ENCODE measurements at places on chromosomes 16 and 17.

DNA sequence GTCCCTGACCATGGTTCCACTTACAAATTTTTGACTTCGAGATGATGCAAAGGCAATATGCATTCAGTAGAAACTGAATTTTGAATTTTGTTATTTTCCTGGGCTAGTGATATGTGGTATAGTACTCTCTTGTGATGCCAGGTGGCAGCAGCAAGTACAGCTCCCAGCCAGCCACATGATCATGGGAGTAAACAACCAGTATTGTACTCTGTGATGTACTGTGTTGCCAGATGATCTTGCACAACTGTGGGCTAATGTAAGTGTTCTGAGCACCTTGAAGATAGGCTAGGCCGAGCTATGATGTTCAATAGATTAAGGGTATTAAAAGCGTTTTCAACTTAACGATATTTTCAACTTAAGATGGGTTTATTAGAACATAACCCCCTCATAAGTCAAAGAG is 250.8 kb downstream of the STX8 start:
- no peak for DNase-seq

- no peak for DNase-seq
These were observed 32.6 kb downstream of the KCNJ2 start for GRCh38 chr17:70201872-70202419.

DNA sequence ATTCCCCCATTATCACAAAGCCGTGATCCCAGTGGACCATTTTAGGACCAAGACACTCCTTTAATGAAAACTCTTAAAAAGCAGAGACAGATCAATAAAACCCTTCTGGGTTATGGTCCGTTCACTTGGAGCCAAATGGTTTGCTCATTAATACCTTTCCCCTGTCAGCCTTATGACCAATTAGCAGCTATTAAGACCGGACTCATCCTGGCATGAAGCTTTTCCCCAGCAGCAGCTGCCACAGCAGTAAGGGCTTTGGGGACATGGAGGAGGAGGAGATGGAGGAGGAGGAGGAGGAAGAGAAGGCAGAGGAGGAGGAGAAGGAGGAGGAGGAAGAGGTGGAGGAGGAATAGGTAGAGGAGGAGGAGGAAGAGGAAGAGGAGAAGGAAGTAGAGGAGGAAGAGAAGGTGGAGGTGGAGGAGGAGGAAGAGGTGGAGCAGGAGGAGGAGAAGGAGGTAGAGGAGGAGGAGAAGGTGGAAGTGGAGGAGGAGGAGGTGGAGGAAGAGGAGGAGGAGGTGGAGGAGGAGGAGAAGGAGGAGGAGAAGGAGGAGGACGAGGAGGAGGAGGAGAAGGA is 50.1 kb upstream of the IRX3 start:
- DNase-seq = no peak

GRCh38 chr16:68252383-68252782 is 7.2 kb downstream of the PLA2G15 start:
- no peak for DNase-seq

- DNase-seq = no peak
These were observed 1.1 kb downstream of the PABPN1L start for GRCh38 chr16:88865310-88865709.

- DNase-seq = no peak
These were observed 3.3 kb downstream of the ZCCHC14 start for GRCh38 chr16:87489434-87490045.

DNA sequence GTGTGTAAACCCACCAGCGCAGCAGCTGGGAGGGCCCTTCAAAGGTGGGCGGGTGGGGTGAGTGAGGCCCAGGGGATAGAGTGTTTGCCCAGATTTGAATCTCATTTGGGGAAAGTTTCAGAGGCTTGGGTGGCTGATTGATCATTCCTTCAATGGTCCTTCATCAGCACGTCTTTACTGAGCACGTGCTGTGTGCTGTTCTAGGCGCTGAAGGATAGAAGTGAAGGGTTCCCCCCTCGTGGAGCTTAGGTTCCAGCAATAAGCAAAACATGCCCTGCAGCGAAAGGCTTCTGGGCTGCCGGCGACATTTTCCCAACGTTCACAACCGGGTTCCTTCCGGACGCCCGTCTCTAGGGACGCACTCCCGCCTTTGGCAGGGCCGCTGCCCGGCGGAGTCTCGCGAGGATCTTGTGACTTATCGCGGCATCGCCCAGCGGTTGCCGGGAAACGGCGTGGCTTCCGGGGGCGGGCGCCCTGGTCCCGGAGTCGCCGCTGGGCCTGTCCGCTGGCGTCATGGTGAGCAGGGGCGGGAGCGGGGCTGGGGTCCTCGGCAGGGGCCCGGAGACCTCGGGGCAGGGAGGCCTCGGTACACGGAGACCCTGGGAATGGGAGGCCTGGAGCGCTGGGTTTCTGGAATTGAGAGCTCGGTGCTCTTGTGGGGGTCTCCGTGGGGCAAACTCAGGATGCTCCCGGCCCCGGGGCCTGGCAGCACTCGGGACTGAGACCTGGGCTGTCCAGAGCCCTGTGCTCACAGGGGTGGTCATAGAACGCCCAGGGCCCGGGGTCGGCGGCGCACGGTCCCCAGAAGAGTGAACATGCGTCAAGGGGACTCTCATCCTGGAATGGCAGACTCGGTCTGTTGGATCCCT is 3.2 kb upstream of the DBNDD1 start:
- peak; percentile 93 for DNase-seq
